ENCODE measurements at places on chromosomes 1 and 21.
A peak's percentile ranks its signal among the peaks of the same experiment; 100 is the strongest.

DNA sequence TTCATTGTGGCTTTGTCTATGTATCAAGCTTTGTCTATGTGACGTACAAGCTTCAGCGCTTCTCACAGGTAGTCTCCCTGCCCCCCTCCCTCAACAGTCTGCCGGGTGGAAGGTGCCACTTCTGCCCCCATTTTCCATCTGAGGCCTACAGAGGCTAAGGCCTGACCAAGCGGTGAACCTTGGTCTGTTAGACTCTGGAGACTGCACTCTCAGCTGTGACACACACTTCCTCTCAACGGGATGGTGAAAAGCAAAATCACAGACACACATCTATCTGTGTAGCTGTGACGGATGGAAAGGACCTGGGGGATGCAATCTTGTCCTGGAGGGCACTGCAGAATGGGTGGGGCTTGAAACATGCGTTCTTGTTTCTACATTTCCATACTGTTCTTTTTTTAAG, 152.9 kb upstream of the EDN2 start:
- DNase-seq: no peak

DNA sequence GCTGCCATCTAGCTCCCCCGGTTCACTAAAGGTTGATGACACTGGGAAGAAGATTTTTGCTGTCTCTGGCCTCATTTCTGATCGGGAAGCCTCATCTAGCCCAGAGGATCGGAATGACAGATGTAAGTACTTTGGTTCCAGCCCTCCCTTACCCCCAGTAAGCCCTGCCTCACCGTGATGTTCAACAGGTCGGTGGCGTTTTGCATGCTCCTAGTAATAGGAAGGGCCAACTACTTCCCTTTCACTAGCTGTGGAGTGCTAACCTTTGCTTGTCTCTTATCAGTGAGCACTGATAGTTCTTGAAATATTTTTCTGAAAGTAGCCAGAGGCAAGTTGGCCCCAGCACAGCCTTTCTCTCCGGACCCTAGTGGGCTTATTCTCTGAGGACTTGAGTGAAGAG, 7.5 kb downstream of the RNF220 start:
- no peak for DNase-seq

- no peak for DNase-seq
Measured at GRCh38 chr1:181675091-181675917, 192.0 kb downstream of the CACNA1E start.

DNA sequence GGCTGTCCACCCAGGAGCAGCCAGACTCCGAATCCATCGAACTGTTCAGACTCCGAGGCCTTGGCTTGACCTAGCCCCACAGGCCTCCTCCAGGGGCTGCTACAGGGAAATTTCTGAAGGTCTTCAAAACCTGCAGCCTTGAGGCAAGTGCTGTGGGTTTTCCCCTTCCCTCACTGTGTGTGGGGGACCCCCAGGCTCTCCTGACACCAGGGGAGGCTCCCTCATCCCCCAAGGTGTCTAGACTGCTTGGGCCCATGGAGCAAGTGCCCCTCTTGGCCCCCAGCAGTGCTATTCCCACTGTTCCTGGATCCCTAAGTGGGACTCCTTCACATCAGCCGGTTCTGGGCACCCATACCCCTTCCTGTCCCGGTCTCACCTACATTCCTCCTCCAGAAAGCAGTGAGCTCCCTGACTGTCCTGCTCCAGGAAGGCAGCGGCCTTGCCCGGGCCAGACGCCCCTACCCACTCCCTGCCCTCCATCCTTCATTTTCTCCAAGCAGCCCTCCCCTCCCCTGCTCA, 814 bp downstream of the PAQR7 start:
- no peak for DNase-seq

DNA sequence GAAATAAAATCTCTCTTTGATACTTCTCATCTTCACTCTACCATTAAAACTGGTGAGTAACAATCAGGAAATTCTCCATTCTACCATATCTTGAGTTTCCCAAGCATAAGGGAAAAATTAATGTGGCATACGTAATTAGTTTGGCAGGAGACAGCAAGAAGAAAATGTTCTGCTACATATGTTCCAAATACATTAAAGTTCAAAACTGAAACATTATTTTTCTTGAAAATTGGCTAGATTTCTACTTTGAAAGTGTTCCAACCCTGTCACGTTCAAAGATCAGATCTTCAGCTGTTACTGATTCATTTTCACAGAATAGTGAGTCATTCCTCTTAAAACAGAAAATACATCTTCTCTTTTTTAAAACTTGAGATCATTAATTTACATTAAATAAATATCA, 48.5 kb downstream of the PIGK start:
- no peak for DNase-seq

- no peak for DNase-seq
Measured at GRCh38 chr1:106249365-106249764, 807.1 kb upstream of the PRMT6 start.

- DNase-seq: no peak
Measured at GRCh38 chr1:204255225-204255624, 41.4 kb upstream of the GOLT1A start.

DNA sequence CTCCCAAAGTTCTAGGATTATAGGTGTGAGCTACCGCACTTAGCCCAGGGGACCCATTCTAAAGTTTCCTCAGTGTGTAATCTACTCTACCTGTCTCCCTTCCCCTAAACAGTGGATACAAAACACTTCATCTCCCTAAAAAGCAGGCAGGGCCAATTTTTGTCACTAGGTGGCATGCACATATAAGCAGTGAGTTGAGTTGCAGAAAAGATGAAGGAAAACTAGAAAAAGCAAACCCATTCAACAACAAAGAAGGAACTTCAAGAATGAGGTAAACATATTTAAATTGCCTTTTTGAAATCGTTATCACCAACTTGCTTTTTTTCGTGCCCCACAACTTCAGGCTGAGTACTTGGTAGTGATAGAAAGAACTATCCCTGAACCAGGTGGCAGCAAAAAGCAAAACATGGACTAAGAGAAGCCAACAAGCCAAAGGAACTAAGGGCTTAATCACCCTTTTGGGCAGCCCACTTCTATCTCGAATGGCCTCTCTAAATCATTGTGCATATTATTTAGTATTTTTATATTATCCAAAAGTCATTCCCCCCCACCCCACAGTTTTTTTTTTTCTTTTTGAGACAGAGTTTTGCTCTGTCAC, 19.7 kb upstream of the ALDH9A1 start:
- DNase-seq: peak; percentile 71

DNA sequence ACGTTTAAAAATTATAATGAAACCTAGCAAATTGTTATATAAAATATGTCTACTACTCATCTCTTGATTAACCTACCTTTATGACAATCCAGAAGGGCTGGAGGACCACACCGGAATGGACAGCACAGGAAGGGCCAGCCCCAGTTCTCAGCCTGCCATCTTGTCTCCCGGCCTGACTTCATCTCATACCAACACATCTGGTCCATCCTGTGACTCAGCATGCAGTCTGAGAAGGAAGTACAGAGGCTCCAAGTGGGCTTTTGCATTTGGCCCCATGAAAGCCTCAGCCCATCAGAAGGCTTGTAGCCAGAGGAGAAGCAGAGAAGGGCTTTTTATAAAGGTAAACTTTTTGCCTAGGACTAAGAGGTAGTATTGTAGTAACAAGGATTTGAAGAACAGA, 436.6 kb downstream of the MRPL39 start:
- no peak for DNase-seq

GRCh38 chr1:58773406-58773840, 10.4 kb downstream of the JUN start:
- peak; percentile 92 for DNase-seq

DNA sequence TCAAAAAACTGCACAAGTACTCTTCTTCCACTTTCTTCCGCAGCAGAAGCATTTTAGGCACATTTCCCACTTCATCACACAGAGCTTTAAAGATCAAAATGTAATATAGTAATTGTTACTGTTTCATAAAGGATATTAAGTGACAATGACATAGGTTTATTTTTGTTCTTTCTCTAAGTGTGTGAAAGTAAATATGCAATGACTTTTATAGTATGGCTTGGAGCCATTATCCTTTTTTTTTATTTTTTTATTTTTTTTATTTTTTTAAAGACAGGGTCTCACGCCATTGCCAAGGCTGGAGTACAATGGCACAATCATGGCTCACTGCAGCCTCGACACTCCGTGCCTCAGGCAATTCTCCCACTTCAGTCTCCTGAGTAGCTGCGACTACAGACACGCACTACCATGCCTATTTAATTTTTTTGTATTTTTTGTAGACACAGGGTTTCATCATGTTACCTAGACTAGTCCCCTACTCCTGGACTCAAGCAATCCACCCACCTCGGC, 7.0 kb downstream of the TRIM33 start:
- DNase-seq: no peak

- no peak for DNase-seq
Measured at GRCh38 chr1:166956057-166956850, 19.1 kb downstream of the ILDR2 start.

DNA sequence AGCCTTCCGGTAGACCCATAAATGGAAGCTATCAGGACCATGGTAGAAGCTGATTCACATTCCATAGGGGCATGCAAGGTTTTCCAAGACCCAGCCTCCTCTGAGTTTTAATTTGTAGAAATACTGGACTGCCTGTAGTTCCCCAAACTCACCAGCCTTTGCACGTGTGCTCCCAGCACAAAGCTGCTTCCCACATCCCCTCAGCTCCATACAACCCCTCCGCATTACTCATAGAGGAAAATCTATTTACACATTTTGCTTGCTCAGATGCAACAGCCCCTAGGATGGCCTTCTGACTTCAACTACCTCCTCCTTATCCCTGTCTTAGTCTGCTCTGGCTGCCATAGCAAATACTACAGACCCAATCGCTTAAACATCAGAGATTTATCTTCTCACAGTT, 336.2 kb downstream of the SETD4 start:
- no peak for DNase-seq

- no peak for DNase-seq
Measured at GRCh38 chr21:39576518-39577128, 36.1 kb upstream of the B3GALT5 start.

GRCh38 chr21:42039470-42039901, 29.3 kb upstream of the ZBTB21 start:
- no peak for DNase-seq

GRCh38 chr1:20724364-20725188, 6.8 kb upstream of the KIF17 start:
- DNase-seq: no peak

DNA sequence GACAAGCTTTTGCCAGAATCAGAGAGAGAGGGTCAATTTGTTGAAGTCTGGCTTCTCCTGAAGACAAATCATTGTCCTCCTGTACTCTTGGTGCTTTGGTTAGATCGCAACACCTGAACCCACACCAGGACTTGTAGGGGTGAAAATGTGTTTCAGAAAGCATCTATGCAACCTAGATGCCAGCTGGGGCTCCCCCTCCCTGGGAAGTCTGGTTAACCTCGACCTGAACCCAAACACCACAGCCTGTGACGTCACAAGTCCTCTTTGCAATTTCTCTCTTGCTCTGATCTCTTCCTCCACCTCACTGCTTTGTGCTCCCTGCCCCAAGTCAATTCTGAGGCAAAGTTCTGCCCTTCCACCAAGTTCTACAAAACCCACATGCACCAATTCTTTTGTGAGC, 42.8 kb upstream of the USP24 start:
- no peak for DNase-seq

DNA sequence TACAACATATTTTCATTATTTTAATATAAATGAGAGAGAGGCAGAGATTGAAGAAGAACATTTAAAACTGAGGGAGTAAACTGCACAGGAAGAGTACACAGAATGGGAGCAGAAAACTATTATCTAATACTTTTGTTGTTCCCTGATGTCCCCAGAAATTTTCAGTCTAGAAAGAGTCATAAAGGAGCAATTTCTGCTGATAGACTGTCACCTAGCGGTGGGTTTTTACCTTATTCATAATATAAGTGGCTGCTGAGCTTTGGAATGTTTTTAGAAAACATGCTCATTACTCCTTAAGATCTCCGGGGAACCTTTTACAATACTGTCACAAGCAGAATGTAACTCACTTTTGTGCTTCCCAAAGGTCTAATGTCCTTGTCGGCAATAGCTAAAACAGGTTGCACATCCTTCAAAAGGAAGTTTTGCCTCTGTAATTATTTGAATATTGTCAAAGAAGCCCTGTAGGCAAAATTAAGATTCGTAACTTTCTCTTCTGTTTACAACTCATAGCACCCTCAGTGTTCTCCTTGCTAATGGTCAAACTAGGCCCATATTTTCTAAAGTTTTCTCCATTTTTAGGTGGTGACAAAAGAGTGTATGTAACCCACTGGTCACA, 4.9 kb upstream of the NPL start:
- peak; percentile 40 for DNase-seq

GRCh38 chr1:16110884-16111283, 37.4 kb upstream of the FAM131C start:
- no peak for DNase-seq

DNA sequence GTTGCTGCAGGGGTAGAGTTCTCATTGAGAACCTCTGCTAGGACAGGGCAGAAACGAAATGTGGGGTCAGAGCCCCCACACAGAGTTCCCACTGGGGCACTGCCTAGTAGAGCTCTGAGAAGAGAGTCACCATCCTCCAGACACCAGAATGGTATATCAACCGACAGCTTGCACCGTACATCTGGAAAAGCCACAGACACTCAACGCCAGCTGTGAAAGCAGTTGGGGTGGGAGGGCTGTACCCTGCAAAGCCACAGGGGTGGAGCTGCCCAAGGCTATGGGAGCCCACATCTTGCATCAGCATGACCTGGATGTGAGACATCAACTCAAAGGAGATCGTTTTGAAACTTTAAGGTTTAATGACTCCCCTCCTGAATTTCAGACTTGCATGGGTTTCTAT, 284.0 kb upstream of the DEPDC1 start:
- DNase-seq: no peak

GRCh38 chr21:25179116-25179515, 428.2 kb downstream of the MRPL39 start:
- no peak for DNase-seq

DNA sequence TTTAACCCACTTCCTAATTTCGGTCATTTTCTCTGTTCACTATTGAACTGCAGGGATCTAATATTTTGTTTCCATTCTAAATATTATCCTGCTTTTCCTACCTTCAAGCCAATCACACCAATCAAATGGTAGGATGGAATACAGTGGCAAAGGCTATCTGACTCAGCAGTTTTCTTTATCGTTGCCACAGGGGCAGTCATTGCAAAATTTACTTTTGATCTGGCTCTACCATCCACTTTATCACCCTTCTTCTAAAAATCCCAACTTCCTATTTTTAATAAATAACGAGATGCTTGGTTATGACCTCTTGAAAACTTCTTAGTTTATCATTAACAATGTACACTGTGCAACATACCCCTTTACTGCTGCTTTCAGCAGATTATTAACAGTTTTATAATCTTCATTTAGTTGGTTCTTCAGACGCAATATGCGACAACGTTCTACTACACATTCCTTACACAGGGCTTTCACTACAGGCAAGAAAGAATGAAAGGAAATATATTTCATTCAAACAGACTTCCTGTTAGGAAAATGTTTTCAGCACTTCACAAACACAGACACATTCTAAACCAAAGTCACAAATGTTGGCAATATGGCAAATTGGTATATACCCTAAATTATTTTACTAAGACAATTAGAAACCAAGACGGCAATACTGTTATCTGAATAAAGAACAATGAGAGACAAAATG, 52.3 kb upstream of the RAP1GAP start:
- DNase-seq: no peak

Data from SHP77 (cell line).